Femur (tissue), 1 donor: ENCODE measurements at places on chromosomes 7 and 10.

DNA sequence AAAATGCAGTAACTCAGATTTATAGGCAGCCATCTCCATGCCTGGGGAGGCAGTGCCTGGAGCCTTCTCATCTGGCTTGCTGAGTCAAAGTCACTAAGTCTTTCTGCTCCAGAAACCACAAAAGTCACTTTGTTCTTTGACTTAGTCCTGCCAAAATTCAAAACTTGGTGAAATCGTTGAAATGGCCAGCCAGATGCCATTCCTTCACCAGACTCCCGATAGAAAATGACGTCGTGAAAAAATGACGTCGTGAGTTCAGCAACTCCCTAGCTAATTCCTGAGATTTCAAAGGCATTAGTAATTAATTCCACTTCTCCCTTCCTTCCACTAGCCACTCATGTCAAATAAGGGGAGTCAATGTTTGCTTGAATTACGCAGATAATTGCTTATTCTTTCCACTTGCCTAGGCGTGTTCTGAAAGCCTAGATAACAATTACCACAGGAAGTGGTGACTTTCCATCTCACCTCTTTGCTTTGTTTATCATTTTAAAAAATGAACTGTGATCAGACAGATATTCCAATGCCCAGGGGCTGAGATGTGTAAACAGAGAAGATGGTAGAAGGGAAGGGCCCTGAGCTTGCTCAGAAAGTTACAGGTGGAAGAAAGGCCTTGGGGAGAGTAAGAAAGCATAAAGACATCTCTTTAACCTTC, 48.5 kb upstream of the OSBPL3 start:
- DNase-seq: no peak

- DNase-seq: no peak
These were observed 14.6 kb downstream of the STX1A start for GRCh38 chr7:73704640-73705550.

DNA sequence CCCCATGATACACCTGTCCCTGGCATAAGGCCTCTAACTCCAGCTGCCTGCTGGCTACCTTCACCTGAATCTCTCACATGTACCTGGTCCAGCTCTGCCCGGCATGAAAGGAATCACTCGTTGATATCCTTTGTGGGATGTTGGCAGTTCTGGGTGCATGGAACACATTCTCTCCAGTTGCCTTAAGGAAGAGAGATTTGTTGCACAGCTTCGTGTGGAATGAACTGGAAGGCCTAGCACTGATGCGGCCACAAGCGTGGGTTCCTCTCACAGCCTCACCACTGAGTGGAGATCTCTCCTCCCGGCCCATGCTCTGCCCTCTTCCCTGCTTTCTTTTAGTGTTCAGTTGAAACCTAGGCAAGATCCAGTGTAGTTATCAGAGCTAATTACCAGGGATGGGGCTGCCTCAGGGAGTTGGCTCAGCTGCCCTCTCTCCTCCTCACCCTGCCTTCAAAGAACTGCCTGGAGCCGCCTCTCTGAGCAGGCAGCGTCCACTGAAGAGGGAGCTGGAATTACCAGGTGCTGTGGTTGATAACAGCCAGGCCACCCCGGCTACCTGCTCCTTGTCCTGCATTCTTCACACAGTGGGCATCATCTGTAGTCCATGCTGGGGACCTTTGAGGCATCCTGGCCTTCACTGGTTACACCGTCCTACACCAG, 194.3 kb downstream of the CCDC3 start:
- DNase-seq: no peak

DNA sequence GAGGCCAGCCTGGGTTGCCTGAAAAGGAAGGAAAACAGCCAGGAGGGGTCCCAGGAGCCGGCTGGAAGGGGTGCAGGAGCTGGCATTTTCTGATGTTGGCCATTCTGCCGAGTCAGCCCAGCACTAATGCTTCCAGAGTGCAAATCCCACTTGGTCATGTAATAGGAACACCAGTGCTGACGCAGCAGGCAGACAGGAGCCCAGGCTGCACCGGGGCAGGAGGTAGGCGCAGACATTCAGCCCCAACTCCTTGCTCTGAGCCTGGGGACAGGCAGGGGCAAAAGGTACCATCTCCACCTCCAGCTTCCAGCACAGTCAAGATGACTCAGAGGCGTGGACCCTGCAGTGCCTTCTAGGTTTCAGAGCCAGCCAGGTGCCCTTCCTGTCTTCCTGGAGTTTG, 10.2 kb upstream of the YWHAG start:
- no peak for DNase-seq

- no peak for DNase-seq
These were observed 36.1 kb downstream of the MAD1L1 start for GRCh38 chr7:2196381-2197378.

DNA sequence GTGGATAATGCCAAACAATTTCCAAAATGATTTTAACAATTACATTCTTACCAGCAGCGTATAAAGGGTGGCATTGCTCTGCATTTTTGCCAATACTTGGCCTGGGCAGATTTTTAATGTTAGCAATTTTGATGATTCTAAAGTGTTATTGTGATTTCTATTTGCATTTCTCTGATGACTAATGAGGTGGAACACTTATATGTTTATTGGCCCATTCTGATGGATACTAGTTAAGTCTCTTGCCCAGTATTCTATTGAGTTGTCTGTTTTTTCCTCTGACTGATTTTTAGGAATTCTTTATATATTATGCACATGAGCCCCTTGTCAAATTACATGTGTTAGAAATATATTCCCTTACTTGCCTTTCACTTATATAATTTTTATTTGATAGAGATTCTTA, 86.8 kb downstream of the TMEM26 start:
- DNase-seq: no peak

- no peak for DNase-seq
These were observed 97.8 kb downstream of the SLC37A3 start for GRCh38 chr7:140300243-140301136.

DNA sequence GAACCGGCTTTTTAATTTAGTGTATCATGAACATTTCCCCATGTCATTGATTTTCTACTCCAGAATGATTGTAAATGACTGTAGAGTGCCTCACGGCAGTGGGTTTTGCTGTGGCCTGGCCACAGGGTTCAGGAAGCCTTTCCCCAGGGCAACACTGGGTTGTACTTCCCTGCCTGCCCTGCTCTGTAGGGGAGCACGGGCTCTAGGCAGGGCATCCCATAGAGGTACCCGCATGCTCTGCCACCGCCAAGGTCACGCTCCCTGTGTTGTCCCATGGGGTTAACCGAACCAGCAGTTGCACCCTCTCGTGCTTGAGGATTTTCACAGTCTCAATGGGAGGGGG, 63.8 kb downstream of the BPGM start:
- no peak for DNase-seq

- no peak for DNase-seq
These were observed 87.4 kb downstream of the CCDC3 start for GRCh38 chr10:12914111-12914510.

GRCh38 chr10:110815354-110816004, 56.2 kb upstream of the PDCD4 start:
- no peak for DNase-seq

DNA sequence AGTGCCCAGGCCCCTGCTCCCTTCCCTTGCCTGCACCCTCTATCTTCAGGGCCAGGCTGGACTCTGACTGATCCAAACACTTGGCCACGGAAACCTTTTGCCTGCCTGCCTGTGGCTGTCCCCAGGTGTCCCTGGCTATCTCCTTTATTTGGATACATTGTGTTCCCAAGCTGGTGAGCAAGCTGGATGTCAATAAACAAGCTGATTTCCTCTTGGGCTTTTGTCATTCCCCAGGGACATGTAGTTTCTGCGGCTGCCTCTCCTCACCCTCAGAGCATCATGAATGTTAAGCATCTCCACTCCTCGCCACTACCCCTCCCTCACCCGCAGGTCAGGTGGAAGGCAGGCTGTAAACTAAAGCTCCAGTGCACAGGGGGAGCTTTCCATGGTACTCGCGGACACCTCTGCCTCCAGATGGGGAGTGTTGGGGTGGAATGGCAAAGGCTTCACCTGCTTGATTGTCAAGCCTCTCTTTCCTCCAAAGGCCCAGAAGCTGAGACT, 6.9 kb downstream of the GHRHR start:
- no peak for DNase-seq

- no peak for DNase-seq
These were observed 131.4 kb upstream of the ZMIZ1 start for GRCh38 chr10:78937393-78937792.

DNA sequence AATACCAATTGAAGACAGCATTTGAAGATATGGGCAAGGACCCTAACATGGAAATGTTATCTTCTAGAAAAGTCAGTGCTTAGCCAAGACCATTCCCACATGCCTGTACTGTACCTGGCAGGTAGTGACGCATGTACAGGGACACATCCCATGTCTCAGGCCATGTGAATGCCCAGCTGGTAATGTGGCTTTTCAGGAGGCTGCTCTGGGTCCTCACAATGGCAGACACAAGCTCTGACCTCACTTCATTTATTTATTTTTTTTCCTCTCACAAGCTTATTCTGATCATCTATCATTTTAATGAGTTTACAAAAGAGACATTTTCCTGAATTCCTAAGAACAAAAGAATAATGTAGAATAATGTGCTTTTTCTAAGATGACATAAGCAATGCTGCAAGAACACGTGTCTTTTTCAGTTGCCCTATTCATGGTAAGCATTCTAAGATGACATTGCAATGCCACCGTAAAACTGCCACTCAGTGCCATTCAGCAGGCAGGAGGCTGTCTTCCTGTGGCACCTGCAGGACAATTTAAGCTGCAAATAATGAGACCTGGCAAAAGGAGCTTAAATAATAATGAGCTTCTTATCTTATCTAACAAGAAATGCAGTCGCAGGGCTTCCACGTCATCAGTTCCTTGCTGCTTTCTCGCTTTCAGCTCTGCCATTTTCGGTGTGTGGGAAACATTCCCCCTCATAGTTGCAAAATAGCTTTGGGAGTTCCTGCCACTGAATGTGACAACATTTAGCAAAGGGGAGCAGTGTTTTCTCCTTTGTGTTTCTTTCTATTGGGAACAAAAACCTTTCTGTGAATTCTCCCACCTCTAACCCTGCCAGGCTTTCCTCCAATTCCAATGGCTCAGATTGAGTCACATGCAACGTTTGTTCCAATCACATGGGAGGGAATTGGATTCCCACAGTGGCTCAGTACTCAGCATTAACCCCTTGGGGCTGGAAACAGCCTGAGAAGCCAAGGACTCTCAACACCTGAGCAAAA, 113.0 kb downstream of the SEC23IP start:
- no peak for DNase-seq

DNA sequence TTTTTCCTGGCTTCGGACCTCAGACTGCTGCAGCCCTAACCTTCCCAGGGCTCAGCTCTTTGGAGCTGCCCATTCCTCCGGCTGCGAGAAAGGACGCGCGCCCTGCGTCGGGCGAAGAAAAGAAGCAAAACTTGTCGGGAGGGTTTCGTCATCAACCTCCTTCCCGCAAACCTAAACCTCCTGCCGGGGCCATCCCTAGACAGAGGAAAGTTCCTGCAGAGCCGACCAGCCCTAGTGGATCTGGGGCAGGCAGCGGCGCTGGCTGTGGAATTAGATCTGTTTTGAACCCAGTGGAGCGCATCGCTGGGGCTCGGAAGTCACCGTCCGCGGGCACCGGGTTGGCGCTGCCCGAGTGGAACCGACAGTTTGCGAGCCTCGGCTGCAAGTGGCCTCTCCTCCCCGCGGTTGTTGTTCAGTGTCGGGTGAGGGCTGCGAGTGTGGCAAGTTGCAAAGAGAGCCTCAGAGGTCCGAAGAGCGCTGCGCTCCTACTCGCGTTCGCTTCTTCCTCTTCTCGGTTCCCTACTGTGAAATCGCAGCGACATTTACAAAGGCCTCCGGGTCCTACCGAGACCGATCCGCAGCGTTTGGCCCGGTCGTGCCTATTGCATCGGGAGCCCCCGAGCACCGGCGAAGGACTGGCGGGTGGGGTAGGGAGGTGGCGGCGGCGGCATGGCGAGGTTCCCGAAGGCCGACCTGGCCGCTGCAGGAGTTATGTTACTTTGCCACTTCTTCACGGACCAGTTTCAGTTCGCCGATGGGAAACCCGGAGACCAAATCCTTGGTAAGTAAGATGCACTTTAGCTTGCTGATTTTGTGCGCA, at the start of gene PLXDC2:
Gene PLXDC2, plus strand, starts transcription at position 22 of the 820 bp plus-strand sequence.
- peak; percentile 72 for DNase-seq

DNA sequence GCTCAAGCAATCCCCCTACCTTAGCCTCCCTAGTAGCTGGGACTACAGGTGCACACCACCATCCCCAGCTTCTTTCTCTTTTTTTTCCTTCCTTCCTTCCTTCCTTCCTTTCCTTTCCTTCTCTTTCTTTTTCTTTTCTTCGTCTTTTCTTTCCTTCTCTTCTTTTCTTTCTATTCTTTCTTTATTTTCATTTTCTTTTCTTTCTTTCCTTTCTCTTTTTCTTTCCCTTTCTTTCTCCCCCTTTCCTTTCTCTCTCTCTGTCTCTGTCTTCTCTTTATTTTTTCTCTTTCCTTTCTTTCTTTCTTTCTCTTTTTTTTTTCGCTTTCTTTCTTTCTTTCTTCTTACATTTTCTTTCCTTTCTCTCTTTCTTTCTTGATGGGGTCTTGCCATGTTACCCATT, 621.3 kb downstream of the GALNT17 start:
- DNase-seq: no peak
